ENCODE measurements at places on chromosomes 5 and 9.

- no peak for DNase-seq
Observed at GRCh38 chr5:118115791-118116190, 872.6 kb downstream of the DTWD2 start.

- no peak for DNase-seq
Observed at GRCh38 chr5:169551146-169551545, 32.4 kb upstream of the SPDL1 start.

DNA sequence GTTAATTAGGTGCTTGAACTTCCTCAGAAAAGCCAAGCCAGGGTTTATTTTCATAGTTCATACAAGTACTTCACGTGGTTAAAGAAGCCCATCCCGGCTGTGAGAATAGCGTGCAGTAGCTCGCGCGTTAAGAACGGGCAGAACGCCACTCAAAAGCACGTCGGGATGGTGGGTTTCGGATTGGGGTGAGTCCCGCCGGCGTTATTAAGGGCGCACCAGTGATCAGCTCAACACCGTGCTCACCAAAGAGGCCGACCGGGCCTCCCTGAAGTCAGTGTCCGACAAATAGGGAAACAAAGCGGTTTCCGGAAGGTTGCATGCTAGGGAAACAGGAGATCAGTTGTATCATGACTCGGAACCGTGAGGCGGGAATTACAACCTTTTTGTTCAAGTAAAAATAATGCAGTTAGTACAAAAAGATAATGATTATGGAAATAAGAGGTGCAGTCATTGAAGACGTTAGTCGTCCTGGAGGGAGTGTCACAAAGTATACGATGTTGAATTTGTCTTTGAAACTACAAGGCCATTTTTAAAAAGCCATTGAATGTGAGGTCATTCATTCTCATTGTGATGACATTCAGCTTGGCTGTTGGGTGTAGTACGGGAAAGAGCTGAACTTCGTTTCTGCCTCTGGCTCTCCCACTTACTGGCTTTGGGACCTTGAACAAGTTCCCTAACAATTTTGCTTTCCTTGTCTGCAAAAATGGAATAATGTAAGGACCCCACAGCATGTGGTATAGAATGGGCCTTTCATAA lies 992 bp downstream of the SETD9 start:
- DNase-seq = peak; percentile 59

GRCh38 chr5:80134876-80135275 lies 99.7 kb downstream of the THBS4 start:
- DNase-seq = no peak

DNA sequence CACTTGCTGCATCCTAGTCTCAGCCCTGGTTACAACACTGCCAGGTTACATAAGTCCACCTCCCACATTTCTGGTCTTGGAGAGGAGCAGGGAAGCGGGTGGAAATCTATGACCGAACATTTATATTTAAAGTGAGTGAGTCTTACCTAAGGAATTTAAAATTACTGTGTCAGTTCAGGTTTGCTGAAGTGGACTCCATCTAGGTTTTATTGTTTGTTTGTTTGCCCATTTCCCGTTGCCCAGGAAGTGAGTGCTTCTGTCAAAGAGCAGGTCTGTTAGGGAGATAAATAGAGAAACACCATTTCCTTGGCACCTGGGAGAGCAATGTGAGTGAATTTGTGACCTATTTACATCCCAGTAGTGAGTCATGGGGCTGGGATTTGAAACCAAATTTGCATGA lies 179.5 kb downstream of the KIF4B start:
- DNase-seq = peak; percentile 36

DNA sequence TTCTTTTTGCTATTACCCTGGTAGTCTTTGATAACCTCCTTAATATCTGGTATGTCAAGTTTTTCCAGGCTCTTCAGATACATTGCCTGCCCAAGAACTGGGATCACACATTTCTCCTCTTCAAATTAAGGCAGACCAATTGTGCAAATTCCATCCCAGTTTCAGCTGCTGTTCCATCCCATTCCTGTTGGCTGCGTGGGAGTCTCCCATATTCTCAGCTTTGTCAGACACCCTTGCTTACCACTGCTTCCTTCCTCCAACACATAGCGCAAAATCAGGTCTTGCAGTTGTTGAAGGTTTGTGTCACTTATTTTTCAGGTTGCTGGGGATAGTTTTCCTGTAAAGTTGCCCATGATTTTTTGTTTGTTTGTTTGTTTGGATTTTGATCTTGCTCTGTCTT lies 15.2 kb downstream of the HCN1 start:
- DNase-seq = no peak

GRCh38 chr5:76649140-76649539 lies 25.9 kb upstream of the F2RL2 start:
- no peak for DNase-seq

DNA sequence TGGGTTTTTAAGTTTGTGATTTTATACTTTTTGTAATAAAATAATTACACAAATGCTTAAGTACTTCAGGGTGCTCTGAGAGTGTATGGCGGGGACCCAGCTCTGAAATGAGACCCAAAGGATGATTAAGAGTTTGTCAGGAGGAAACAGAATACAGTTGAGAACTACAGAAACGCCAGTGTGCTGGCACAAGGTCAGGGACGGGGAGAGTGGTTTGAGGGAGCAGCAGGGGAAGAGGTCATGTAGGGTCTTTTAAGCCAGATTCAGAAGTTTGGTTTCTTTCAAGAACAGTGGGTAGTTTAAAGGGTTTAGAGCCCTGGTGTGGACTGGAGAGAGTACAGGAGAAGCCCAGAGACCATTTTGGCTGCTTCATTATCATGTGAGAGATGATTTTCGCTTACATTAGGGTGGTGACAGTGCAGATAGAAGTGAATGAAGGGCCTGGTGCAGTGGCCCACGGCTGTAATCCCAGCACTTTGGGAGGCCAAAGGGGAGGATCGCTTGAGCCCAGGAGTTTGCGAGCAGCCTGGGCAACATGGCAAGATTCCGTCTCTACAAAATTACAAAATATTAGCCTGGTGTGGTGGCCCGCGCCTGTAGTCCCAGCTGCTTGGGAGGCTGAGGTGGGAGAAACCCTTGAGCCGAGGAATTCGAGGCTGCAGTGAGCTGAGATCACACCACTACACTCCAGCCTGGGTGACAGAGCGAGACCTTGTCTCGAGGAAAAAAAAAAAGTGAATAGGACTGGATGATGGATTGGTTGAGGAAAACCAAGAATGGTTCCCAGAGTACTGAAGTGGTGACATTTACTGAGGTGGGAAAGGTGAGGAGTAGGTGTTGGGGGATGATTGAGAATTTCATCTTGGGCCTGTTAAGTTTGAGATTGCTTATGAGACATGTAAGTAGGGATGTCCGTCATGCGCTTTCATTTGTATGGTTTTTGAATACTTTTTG lies 1.4 kb upstream of the ETF1 start:
- peak; percentile 58 for DNase-seq

- no peak for DNase-seq
Observed at GRCh38 chr9:15725953-15726352, 173.1 kb downstream of the CCDC171 start.

- no peak for DNase-seq
Observed at GRCh38 chr5:2740051-2740875, 11.2 kb downstream of the IRX2 start.

GRCh38 chr5:5191906-5192305 lies 51.8 kb downstream of the ADAMTS16 start:
- no peak for DNase-seq

GRCh38 chr9:134173127-134174072 lies 9.0 kb upstream of the RNU6ATAC start:
- DNase-seq = no peak

DNA sequence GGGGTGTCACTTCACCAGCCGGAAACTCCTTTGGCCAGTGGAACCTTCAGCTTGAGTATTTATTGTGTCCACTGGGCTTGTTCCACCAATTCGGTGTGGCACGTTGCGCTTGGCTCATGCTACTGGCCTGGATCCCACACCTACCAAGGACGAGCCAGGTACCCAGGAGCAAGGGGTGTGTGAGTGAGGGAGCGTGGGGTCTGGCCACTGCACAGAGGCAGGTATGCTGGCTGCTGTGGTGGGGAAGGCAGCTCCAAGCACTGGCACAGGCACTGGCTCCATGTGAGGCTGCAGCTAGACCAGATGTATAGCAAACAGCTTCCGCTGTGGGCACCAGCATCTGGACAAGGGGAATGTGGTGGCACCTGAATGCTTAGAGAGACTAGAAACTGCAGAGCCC lies 28.1 kb upstream of the CYLC2 start:
- no peak for DNase-seq

GRCh38 chr9:27151693-27152404 lies 42.8 kb downstream of the TEK start:
- peak; percentile 81 for DNase-seq

DNA sequence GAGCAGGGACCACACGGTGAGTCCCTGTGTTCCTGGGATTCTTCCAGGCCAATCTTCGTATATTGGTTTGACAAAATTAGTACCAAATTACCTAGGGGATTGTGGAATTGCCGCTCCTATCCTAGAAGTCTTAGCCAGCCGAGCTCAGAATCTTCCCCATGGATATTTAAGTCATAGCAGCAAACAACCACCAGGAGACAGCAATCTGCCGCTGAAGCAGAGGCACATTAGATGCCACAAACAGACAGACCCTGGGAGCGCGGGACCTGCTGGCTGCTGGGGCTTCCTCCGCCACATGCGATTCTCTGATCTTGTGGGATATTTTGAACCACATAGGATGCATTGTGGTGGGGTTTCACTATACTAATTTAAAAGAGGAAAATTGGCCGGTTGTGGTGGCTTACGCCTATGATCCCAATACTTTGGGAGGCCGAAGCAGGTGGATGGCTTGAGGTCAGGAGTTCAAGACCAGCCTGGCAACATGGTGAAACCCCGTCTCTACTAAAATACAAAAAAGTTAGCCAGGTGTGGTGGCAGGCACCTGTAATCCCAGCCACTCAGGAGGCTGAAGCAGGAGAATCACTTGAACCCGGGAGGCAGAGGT lies 31.7 kb upstream of the ZBTB43 start:
- peak; percentile 22 for DNase-seq

GRCh38 chr9:6852243-6852963 lies 94.6 kb downstream of the KDM4C start:
- peak; percentile 92 for DNase-seq

- DNase-seq = no peak
Observed at GRCh38 chr9:83355729-83356151, 182.5 kb downstream of the FRMD3 start.

DNA sequence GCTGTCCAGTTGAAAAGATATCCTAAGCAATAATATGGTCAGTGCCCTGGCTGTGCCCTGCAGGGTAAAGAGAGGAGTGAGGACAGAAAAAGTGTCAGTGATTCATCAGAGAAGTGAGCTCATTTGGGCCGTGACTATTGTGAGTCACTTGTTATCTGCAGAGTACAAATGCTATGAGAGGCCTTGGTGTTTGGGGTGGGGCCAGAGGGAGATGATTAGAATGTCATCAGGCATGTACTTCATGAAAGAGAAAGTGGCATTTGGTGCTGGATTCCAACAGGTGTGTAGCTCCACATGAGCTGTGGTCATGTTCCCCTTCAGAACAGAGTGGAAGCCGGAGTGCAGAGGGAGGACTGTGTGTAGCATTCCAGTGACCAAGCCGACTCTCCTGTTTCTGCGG lies 174.1 kb downstream of the KDM4C start:
- peak; percentile 90 for DNase-seq

Data from M059J (cell line).